NCI-H1092 (cell line): ENCODE measurements at places on chromosomes 6 and 20.

GRCh38 chr20:48187851-48188250 is 402.6 kb upstream of the SULF2 start:
- no peak for DNase-seq

DNA sequence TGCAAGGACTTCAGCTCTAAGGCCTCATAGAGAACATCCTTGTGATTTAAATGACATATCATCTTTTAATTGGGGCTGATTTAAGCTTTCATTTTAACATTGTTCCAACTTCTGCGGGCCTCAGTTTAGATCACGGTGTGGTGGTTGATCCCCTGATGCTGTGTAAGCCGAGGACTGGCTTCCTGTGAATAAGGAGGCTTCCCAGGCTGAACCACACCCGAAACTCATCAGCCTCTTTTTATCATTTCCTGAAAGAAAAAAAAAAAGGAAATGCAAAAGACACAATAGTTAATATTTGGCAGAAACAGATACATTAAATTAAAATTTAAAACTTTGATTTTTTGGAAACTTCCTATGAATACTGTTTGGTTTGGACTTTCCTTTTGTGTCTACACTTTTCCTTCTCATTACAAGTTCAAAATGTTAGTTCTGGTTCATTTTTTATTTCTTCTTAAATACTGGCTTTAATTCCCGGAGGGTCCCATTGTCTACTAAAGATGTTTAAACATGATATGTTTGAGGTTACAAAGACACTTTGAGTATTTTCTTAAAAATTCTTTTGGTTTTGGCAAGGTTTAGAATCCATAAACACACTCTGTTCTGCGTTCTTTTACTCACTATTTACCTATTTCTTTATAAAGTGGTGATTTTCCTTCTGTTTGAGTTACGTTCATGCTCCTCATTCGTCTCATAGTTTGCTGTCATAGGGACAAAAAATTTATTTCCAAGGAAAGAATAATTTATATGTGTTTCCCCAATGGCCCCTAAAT is 230.0 kb upstream of the SULF2 start:
- DNase-seq = no peak

DNA sequence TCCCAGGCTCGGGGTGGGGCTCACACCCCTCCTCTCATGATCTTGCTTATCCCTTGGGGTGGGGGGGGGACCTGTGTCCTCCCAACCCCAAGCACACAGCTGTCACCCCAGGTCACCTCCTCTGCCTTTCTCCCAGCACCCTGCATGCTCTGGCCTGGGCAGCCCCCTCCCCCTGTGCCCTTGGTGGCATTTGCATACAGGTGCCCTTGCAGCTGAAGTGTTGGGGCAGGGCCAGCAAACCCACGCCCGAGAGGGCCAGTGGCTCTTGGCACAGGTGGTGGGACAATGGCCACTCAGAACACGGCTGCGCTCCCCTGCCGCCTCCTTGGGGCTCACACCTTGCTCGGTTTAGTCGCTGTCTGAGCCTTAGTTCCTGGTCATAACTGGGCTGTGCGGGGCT is 11.3 kb upstream of the MYT1 start:
- peak; percentile 89 for DNase-seq

DNA sequence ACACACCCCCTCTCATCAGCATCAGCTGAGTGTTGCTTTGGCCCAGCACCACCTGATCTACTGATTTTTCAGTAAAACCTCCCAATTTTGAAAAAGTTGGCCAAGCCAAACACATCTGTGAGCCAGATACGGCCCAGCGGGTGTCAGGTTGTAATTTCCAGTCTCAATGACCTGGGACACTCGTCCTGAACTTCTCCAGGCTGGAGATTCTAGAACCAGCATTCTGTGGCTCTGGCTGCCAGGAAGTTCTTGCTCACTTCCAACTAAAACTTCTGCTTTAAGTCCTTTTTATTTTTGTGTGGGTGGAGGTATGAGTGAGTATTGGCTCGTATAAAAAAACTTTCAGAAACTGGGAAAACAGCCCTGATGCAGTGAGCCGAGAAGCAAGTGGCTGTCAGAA is 5.1 kb downstream of the KIAA1755 start:
- DNase-seq = no peak

DNA sequence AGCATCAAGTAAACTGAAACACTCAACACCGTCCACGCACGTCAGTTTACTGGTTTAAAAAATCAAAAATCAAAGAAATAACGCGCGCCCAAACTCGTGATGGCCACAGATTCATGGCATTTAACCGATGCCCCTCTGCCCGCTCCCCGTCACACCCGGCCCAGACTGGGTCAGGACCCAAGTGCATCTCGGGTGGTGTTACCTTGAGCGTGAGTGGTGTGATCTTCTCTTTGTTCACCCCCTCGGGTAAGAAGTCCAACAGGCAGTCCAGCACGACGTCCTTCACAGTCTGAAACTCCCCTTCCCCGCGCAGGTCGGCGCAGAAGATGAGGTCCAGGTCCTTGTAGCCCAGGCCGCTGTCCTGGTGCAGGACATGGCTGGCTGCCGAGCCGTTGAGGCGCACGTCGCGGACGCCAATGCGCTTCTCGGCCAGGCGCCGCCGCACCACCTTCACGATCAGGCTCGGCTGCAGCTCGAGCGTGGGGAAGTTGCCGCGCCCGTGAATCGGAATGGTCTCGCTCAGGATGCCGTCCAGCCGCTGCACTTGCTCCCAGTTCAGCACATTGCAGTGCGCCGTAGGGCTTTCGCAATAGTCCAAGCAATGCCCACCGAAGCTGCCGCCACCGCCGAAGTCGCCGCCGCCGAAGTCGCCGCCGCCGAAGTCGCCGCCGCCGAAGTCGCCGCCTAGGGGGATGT is 945 bp downstream of the TENT5A start:
- DNase-seq = no peak

DNA sequence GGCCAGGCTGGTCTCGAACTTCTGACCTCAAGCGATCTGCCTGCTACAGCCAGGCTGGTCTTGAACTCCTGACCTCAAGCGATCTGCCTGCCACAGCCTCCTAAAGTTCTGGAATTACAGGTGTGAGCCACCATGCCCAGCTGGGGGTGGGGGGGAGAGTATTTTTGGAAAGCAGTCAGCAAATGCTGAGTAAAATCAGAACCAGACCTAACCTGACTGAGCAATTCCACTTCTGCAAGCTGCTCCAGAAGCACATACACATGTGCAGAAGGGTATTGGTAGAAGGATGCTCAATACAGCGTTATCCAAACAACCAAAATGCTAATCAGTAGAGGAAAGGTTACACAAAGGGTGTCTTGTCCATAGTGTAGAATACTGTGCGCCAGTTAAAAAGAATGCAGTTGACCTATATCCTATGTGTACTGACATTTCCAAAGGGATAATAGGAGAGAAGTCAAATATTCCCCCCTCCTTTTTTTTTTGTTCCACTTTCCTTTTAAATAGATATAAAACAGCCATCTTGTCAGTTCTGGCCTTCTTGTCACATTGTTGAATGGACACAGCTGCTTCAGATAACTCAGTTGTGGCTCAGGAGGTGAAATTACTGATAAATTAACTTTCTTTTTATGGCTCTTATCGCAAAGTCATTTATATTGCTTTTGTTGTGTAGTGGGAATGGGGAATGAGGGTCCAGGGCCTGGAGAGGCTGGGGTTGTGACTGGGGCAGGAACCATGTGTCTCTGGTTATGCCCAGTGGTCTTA is 74.6 kb downstream of the DTD1 start:
- DNase-seq = no peak

- DNase-seq = no peak
These were observed 5.9 kb upstream of the PTPN1 start for GRCh38 chr20:50504231-50504823.
